ENCODE measurements at places on chromosomes 2 and 18.

GRCh38 chr2:180202467-180202951, 195.4 kb upstream of the CWC22 start:
- DNase-seq, result peak; percentile 32

DNA sequence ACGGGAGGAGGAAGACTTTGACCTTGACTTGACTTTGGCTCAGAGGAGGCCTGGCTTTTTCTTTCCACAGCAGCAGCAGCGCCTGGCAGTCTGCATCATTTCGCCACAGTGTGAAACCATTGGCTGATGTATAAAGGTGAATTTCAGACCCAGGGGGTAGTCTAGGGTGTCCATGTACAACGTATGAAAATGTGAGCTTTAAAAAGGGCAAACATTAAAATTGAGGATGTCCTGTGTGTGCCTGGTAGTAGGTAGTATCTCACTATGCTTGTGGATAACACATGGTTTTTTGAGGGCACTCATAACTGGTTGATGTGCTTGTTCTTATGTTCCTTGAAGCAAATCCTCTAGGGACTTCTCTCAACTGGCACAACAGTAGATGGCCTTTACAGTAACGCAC, 86.1 kb downstream of the LPIN1 start:
- DNase-seq, result no peak

DNA sequence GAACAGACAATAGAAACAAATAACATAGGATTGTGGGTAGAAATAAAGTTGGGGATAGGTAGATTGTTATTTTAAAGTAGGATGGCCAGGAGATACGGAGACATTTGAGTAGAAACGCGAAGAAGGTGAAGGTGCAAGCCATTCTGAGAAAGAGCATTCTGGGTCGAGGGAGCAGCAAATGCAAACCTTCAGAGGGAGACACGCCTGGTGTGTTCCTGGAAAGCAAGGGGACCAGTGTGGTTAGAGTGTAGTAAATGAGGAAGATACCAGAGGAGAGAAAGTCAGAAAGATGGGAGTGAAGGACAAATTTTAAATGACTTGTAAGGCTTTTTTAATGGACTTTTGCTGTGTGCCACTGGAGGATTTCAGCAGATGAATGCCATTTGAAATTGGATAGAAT, 1.7 kb downstream of the CYP20A1 start:
- no peak for DNase-seq

- no peak for DNase-seq
Measured at GRCh38 chr18:13289481-13290205, 71.1 kb downstream of the LDLRAD4 start.

Data from stromal cell of bone marrow (primary cell).